ENCODE measurements at places on chromosomes 6 and 20.
A peak's percentile ranks its signal among the peaks of the same experiment; 100 is the strongest.

DNA sequence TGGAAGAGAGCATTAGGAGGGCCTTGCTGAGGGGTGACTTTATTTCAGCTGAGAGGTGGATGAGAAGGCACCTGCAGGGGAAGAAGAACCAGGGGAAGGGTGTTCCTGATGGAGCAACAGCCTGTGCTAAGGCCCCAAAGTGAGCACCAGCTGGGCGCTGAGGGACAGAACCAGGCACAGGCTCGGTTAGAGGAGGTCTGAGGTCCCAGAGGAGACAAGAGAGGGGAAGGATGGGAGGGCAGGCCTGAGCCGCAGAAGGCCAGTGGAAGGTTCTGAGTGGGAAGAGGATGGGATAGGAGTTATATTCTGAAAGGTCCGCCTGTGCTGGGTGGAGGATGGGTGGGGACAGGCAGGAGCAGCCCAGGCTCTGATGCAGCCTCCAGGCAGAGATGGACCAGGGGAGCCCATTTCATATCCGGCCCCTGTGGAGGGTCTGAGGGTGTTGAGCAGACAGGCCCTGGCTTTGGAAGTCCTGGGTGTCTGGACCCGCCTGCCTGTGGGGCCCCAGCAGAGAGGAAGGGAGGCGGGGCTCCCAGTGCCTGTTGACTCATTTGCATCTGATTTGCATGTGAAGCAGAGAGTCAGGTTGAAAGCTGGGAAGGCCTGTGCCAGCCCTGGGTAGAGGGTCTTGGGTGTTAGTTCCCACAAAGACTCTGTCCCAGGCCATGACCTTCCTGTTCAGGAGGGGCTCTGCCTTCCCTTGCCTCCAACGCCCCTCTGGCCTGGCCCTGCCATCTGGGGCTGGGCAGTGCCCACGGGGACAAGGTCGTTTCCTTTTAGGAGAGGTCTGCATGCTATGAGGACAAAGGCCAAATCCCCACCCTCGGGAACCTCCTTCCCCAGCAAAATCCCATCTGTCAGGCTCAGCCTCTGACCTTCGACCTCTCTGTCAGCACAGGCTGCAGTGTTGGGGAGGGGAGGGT, 10.6 kb upstream of the FAM110A start:
- DNase-seq = no peak

DNA sequence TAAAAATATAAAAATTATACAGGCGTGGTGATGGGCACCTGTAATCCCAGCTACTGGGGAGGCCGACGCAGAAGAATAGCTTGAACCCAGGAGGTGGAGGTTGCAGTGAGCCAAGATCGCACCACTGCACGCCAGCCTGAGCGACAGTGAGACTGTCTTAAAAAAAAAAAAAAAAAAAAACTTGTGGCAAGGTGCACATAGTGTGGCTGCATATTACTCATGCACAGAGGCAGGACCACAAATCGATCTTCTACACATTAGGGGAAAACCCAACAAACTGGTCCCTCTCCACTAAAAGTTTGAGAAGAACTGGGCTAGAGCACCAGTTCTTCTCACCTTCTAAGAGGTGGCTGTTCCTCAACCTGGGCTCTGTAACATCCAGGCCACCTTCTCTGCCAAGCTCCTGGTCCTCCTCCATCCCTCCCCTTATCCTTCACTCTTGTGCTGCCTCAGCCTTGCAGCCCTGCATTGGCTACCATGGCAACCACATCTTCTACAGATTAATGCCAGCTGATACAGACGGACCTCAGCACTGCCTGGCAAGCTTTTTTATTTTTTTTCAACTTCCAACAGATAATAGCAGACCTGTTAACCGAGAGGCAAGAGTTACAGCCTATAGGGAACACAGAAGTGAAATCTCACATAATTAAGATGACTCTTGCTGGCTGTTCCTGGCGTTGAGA, 88.0 kb downstream of the ATP9A start:
- DNase-seq = no peak

GRCh38 chr6:16183187-16183664, 54.3 kb downstream of the MYLIP start:
- peak; percentile 45 for DNase-seq

DNA sequence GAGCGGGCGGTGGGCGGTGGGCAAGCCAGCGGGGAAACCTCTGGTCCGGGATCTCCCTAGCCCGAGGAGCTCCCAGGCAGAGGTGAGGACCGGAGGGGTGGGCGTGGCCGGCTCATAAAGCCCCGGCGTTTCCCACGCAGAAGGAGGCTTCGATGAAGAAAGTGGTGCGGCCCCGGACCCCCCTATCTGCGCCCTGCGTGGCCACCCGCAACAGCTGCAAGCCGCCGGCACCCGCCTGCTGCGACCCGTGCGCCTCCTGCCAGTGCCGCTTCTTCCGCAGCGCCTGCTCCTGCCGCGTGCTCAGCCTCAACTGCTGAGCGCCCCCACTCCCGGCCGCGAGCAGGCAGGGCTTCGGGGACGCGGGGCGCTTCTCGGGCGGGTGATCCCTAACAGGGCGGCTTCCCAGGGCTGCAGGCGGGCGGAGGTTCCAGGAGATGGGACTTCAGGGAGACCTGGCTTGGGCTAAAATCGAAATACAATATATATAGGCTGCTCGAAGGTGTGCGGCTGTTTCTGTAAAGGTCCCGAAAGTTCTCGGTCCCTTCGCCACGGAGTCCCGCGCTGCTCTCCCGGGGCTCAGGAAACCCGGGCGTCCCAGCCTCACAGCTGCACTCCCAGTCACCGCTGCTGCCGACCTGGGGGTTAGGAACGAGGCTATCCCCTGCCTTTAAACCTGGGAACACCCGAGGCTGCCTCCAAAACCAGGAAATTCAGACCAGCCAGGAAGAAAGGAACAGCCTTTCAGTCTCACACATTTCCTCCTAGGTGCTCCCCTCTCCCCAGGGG, 27.8 kb downstream of the ASIP start:
- no peak for DNase-seq

- no peak for DNase-seq
These were observed 410.7 kb upstream of the RUNX2 start for GRCh38 chr6:44917430-44917829.

- DNase-seq = no peak
These were observed 801 bp upstream of the PPARD start for GRCh38 chr6:35341557-35341956.

DNA sequence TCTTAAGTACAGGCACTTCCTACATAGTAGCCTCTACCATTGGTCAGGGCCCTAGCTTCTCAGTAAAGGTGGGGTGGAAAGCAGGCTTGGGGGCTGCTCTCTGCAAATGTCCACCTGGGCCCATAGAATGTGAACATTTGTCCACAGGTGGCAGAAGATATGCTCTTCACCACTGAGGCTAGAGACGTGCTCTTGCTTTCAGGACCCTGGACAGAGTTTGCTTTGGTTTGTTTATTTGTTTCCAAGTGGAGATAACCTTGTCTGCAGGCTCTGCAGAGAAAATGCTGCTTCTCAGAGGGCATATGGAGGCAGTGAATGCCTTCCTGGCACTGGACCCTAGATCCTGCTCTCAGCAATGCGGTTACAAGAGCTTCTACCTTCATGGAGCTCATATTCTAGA, 129.0 kb downstream of the F13A1 start:
- no peak for DNase-seq

GRCh38 chr6:1388630-1389368, 577 bp upstream of the FOXF2 start:
- no peak for DNase-seq

DNA sequence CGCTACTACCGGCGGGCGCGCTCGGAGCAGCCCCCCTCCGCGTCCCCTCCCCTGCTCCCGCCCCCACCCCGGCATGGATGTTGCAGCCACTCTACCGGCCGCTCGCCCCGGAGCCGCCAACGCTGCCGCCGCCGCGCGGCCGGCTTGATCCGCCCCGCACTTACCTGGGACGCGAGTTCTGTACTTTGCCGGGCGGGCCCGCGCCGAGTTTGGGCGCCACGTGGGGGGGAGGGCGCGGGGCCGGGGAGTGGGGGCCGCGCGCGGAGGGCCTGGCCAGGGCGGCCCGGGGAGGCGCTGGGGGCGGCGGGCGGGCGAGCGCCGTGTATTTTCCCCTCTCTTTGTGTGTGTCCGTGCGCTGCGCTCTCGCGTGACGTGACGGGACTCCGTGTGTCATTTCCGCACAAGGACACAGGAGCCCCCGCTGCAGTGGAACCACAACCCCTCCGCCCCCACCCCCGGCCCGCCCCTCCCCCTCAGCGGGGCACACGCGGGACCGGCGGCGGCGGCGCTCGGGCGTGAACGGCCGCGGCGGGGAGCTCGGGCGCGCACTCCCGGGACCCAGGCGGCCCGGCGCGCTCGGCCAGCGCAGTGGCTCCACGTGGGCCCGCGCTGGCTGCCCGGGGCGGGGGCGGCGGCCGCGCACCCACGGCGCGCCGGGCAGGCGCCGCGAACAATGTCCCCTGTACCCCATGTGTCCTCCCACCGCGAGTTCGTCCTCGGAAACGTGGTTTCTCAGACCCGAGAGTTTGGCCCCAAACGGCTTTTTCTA, at the start of gene BEND3:
TSS of gene BEND3 (minus strand) at position 590 of the 769 bp plus-strand sequence. CDS start 16,230 bp downstream, outside the sequence.
- no peak for DNase-seq

DNA sequence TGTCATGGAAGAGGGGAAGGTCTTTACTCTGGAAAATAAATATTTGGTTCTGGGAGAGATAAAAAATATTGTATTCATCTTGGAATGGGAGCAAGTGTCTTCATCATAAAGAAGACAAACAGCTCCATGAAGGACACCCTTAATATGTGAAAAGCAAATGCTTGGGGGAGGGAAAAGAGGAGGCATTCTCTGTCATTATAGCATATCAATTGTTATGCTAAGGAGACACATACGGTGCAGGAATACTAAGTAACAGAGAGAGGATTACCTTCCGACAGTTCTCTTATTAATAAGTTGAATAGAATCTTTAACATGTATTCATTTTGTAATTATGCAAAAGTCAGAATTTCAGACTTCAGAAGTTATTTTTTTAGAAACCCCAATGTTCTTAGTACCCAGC, 634.4 kb downstream of the UTRN start:
- DNase-seq = no peak

GRCh38 chr6:19535351-19535750, 301.8 kb upstream of the ID4 start:
- DNase-seq = peak; percentile 75

GRCh38 chr6:111971181-111971841, 82.6 kb upstream of the CCN6 start:
- peak; percentile 69 for DNase-seq

GRCh38 chr6:37487591-37488380, 11.9 kb downstream of the CCDC167 start:
- DNase-seq = peak; percentile 27

DNA sequence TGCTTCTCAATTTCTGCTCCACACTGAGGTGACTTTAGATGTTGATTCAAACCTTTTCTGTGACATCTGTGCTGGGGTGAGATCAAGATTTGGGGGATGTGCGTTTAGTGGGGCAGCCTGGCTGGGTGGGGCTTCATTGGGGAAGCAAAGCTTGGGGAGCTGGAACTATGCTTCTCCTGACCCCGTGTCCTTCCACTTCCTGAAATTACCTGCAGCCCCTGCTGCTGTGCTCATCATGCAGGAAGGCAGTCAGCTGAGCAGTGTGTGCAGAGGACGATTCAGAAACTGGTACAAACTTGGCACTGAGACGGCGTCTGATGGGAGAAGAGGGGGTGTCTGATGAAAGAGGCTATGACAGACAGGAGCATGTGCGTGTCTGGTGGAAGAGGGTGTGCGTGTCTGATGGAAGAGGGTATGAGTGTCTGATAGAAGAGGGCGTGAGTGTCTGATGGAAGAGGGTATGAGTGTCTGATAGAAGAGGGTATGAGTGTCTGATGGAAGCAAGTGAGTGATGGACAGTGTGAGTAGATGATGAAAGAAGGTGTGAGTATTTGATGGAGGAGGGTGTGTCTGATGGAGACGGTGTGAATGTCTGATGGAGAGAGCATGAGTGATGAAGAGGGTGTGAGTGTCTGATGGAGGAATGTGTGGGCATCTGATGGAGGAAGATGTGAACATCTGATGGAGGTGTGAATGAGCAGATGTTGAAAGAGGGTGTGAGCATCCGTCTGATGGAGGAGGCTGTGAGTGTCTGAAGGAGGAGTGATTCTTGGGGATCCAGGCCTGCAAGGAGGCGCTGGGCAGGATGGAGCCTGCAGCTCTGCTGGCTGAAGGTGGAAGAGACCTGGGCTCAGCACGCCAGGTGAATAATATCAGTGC, 103.4 kb downstream of the SYCP2 start:
- no peak for DNase-seq

GRCh38 chr6:155248008-155249001, 15.5 kb upstream of the CLDN20 start:
- DNase-seq = no peak

- no peak for DNase-seq
These were observed 6.1 kb downstream of the MANBAL start for GRCh38 chr20:37295595-37295994.

DNA sequence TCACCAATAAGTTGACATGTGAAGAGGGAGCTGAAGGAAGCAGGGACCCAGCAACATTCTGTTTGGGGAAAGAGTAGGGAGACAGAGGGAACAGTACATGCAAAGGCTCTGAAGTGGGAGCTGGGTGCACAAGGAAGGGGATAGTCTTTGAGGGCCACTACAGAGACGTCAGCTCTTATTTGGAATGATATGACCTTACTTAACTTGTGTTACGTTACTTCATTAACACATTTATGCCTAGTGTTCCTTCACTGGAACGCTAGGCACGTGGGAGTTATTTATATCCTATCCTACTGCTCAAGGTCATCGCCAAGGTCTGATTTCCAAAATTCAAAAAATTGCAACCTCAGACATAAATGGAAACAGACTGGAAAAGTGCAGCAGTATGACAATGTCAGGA, 20.2 kb downstream of the NAPB start:
- no peak for DNase-seq

- no peak for DNase-seq
These were observed 2.7 kb downstream of the SDCBP2 start for GRCh38 chr20:1326031-1326930.

- peak; percentile 87 for DNase-seq
These were observed 77.6 kb upstream of the FYN start for GRCh38 chr6:111950661-111951496.

- no peak for DNase-seq
These were observed 5.6 kb upstream of the C6orf132 start for GRCh38 chr6:42148058-42148457.

GRCh38 chr6:100809346-100809745, 71.8 kb downstream of the ASCC3 start:
- no peak for DNase-seq

- no peak for DNase-seq
These were observed 3.6 kb upstream of the SAMD5 start for GRCh38 chr6:147504848-147505247.

- no peak for DNase-seq
These were observed 9.4 kb downstream of the DIDO1 start for GRCh38 chr20:62916703-62917476.

DNA sequence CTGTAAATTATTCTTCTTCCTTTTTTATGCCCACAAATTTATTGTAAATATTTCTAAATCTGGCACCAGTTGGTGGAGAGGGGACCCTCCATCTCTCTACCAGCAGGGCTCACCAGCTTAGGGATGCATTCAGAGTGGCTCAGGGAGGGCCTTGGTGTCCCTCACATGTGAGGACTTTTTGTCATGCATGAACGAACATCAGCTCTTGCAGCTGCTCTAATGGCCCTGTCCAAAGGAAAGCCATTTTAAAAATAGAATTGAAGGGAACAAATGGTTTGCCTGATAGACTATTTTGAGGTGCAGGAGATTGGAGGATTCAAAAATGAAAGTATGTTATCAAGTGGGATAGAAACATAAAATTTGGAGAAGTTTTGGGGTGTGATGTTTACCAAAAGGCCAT, 37.5 kb upstream of the KLHL31 start:
- DNase-seq = no peak

- DNase-seq = no peak
These were observed 13.8 kb upstream of the TIAM2 start for GRCh38 chr6:154981079-154981870.

Data from NCI-H446 treated with DMSO at 0.1 percent for 48 hours (cell line).